ENCODE measurements at places on chromosomes 3 and 15. TPM values are rescaled to one million over a fixed set of nuclear protein-coding genes. Genes with fewer than 3 reads are reported as not detected.

PLSCR5 gene
- total RNA-seq = not detected

NR1I2 gene
- 0.47 TPM for total RNA-seq

TTLL13 gene
- total RNA-seq = 1.3 TPM

WNT7A gene
- not detected for total RNA-seq

GABRR3 gene
- total RNA-seq = not detected

LAMB2 gene
- total RNA-seq = 537 TPM

GBE1 gene
- total RNA-seq = 29.9 TPM

CHRFAM7A gene
- 5.0 TPM for total RNA-seq

POMGNT2 gene
- total RNA-seq = 22.7 TPM

PDZRN3 gene
- 53.7 TPM for total RNA-seq

Measured in metanephros (tissue), 2 donors.